ENCODE measurements at places on chromosomes 2 and 18. TPM values are rescaled to one million over a fixed set of nuclear protein-coding genes. Genes with fewer than 3 reads are reported as not detected.

CXCR4 gene
- 0.85 TPM for total RNA-seq

PID1 gene
- total RNA-seq, result 6.9 TPM

SLC9A4 gene
- not detected for total RNA-seq

REG1A gene
- total RNA-seq, result not detected

LRRTM4 gene
- total RNA-seq, result not detected

ACTR2 gene
- 77.5 TPM for total RNA-seq

ZNF521 gene
- total RNA-seq, result 9.9 TPM

DTNA gene
- 31.3 TPM for total RNA-seq

GPR45 gene
- total RNA-seq, result not detected

SLC4A1AP gene
- total RNA-seq, result 37.8 TPM

VAMP8 gene
- total RNA-seq, result 6.7 TPM

CCDC88A gene
- 52.9 TPM for total RNA-seq
